ENCODE measurements at places on chromosomes 1 and 21. TPM values are rescaled to one million over a fixed set of nuclear protein-coding genes. Genes with fewer than 3 reads are reported as not detected.

Gene NUF2
- total RNA-seq, result 0.89 TPM

Gene S100A7A
- total RNA-seq, result not detected

Gene LMX1A
- total RNA-seq, result not detected

Gene OR2L2
- total RNA-seq, result not detected

Gene OR10J1
- not detected for total RNA-seq

Measured in smooth muscle cell of the umbilical artery (primary cell).